ENCODE measurements at places on chromosomes 11 and 22.

DNA sequence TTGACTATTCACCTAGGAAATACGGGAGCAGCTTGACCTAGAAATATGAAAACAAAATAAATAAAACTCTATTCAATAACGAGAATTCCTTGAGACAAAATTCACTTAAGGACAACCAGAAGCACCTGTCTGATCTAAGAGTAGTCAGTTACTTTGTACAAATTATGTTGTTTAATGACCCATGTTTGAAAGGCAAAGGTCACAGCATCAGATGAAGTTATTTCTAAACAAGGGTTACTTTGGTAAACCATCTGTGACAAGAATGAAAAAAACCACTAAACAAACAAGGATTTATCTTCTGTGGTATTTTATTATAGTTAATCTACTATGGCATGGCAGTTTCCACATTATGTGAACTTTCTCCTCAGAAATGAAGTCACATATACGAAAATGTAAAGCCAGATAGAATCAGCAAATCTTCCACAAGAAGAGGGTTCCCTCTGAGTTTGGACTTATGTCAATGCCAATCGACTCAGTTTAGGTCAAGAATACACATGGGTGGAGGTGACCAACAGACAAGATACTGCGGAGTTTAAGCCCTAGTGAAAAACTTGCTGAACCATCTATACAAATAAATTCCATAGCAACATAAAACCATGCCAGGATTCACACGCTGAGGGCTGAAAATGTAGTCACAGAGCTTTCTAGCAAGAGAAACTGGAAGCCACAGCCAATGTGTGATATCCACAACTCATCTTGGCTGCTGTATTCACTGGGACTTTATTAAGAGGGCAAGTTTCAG lies 53.4 kb downstream of the NCAPD3 start:
- no peak for DNase-seq

DNA sequence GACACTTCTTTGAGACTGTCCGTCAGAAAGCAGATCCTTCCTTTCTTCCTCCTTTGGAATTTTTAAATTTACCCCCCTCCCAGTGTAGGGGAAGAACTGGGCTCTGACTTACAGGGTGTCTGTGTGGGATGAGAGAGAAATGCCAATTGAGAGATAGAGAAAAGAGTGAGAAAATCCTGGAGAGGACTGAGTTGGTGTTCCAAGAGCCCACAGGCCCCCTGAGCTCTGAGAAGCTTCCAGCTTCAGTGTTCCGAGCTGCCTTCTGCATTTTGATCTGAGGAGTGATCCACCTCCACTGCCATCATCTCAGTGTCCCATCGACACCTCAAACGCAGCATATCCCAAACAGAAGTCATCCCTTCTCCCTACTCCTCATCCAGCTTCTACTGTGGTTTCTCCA lies 70.7 kb upstream of the GRK3 start:
- DNase-seq, result no peak

- no peak for DNase-seq
Observed at GRCh38 chr22:37546437-37547250, 13.6 kb upstream of the CDC42EP1 start.

DNA sequence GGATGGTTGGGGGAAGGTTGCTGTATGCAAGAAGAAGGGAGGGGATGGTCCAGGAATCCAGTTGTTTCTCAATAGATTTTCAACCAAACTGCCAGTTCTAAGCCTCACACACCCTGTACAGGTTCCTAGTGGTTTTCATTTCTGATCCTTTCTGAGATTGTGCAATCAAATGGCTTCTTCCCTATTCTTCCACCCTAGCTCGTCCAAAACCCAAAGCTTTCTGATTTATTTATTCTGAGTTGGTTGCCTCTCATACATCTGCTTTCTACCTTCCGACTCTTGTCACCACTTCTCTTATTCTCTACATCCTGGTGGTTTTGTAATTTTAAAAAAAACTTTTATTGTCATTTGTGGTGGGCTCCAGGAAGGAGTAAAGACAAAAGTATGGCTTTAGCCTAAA lies 12.6 kb downstream of the OR5A2 start:
- no peak for DNase-seq

DNA sequence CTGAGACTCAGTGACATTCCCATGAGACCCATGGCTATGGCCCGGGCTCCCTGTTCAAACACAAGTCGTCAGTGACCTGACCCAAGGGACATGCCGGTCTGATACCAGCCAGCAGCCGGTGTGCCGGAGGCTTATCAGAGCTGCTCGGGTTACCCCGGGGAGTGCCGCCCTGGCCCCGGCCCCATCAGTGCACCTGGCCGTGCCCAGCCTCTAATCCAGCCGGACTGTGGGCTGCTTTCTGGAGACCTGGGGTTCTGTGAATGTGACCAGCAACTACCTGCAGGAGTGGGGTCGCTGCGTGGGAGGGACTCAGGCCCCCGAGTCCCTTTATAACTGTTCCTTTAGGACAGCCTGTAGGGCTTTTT lies 52.7 kb downstream of the LINC01488 start:
- DNase-seq, result no peak

DNA sequence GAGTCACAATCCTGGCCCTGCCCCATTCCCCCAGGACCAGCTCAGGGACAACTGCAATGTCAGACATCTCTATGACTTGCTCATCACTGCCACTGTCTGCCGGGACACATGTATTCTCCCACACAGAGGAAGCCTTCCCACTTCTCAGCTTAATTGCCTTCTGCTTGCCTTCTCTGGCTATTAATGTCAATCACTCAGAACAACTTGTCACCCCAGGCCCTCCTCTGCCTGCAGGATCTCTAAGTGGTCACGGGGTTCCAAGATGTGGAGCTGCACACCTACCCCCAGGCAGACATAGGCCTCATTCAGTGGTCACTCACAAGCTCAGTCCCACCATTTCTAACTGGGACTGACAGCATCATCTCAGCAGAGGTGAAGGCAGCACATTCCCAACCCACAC lies 15.1 kb downstream of the PLEKHA7 start:
- DNase-seq, result no peak

- no peak for DNase-seq
Observed at GRCh38 chr11:60951606-60951903, 421 bp downstream of the SLC15A3 start.

DNA sequence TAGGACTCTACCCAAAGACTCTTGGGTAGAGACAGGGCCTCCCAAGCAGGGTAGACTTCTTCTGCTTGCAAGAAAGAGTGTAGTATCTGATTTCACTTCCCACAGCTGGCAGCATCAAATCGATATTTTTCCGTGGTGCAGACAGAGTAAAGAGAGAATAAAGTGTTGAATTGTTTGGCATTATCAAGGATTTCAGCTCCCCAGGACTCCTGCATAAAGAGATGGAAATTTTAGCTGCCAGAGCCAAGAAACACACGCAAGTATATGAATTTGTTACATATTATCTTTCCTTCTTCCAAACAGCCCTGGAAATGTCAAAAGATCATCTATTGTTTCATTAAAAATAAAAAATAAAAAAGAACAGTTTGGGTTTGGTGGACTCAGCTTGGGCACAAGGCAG lies 136.8 kb downstream of the PKNOX2 start:
- DNase-seq, result no peak

GRCh38 chr22:50485221-50486131 lies 1.2 kb upstream of the MIOX start:
- DNase-seq, result no peak

GRCh38 chr11:44383246-44383645 lies 73.3 kb upstream of the ALX4 start:
- DNase-seq, result no peak

- no peak for DNase-seq
Observed at GRCh38 chr11:105923807-105924206, 98.2 kb downstream of the MSANTD4 start.
